ENCODE measurements at places on chromosomes 1 and 21.

DNA sequence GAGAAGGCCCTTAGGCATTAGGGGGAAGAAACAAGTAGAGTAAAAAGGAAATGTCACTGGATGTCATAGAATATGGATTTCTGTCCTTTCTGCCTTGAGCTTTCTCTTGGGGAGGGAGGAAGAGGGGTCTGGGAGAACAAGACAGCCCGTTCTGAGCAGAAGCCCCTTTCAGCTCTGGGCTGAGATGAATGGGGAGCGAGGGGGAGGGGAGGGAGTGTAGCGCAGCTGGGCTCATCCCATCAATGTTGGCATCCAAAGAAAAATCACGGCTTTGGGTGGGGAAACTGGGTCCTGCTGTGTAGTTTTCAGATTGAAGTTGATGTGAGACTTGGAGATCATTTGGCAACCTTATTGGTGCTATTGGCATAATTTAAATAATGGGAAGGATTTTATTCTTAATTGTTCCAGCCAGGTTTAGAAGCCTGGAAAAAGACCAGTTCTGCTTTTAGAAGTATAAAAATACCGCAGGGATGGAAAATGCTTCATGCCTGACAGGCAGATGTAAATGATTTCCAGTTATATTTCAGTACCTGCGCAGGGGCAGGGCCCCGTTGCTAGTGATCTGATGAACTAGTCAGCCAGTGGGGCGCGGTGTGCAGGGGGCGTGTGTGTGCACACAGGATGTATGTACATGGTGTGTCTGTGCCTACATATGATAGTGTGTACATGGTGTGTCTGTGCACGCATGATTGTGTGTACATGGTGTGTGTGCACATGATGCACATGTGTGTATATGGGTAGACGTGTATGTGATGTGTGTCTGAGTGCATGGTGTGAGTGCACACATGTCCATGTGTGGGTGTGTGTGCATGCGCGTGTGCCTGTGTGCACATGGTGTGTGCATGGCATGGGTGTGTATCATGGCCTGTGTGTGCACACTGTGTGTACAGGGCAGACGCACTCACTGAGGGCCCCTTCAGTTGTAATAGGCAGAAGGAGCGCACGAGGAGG is 36.0 kb downstream of the ABCG1 start:
- DNase-seq, result no peak

DNA sequence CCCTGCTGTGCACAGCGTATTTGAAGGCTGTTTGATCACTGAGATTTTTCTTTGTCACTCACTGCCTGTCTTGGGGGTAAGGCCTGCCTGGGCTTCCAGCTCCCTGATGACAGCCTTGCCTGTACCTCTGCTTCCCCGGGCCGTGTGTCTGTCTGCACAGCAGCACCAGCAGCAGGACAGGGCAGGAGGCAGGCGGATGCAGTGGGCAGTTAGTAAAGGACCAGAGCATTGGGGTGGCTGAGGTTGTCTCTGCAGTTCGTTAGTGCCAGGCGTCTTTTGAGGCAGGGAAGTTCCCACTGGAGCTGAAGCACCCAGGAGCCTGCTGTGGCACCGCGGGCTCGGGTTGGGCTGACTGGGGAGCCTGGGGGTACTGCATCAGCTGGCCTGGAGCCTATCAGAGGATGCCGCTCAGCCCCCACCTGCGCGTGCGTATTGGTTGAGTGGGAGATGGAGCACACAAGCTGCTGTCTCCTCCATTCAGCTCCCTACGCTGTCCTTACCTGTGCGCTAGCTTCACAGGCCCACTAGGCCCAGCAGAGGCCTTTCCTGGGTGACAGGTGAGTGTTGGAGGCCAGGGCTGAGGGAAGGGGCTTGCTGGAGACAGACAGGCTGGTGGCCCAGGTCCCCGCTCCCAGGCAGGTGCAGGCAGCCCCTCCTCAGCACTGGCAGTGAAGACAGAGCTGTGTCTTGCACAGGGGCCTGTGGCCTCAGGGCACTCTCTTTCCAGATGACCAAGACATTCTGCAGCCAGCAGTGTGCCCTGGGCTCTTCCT is 28.2 kb downstream of the SNAP47 start:
- no peak for DNase-seq

- DNase-seq, result no peak
These were observed 728.6 kb upstream of the ADGRL2 start for GRCh38 chr1:81071969-81072753.

- DNase-seq, result no peak
These were observed 232.0 kb upstream of the VAMP3 start for GRCh38 chr1:7538849-7539768.

DNA sequence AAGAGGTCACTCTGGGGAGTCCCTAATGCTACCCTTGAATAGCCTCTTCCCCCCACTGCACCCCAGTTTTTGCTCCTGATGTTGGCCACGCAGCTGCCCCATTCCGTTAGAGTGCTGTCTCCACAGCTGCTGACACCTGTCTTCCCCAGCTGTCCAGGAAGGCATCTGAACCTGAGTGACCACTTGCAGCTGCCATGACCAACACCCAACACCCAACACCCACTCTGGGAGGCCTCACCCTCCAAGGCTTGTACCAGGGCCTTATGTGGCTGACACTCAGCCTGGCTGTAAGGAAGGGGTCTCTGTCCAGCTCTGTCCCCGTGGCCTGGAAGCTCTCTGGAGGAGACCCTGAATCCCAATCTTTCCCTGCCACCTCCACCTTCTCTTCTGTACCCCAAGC is 26.7 kb upstream of the LDLRAP1 start:
- no peak for DNase-seq

- no peak for DNase-seq
These were observed 26.2 kb downstream of the TRIM67 start for GRCh38 chr1:231188072-231188471.

DNA sequence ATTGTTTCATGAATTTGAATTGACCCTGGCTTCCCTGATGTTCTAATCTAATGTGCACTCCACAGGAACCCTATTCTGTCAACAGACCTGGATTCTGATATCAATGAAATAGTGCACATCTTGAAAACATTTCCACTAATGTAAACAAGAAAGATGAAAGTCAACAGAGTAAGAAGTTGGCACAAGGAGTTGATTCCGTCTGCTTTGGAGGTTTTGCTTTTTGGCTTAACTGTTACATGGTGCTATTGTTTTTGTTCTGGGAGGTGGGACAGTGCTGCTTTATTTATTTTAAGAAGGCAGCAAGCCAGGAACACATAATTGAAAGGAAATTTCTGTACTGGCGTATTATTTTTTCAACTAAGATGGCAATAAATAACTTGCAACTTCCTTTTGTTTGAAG is 73.3 kb downstream of the LEPR start:
- no peak for DNase-seq

DNA sequence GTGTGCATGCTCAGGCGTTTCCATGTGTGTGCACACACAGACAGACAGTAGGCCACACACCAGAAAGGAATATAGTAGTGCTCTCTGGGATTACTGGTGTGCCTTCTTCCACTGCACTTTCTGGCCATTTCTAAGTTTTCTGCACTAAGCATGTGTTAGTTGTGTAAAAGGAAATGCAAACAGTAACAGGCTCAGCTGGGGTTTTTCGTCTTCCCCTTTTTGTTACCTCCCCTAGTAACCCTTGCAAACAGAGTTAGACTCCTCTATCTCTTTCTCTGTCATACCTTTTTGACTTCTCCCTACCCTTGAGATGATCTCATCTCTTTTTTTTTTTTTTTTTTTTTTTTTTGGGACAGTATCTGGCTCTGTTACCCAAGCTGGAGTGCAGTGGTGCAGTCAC is 196.3 kb downstream of the SDCCAG8 start:
- no peak for DNase-seq

Measured in CD4-positive, alpha-beta T cell treated with Interleukin-15 for 1 hour (primary cell).